A549 treated with dexamethasone at 1 μM for 4 hours (cell line): ENCODE measurements at places on chromosomes 7 and 10. TPM values are rescaled to one million over a fixed set of nuclear protein-coding genes. Genes with fewer than 3 reads are reported as not detected.

Gene SLIT1
- 0.02 to 0.10 TPM (median 0.06 TPM) in 5 replicates for total RNA-seq

Gene MMD2
- total RNA-seq, result not detected in 5 replicates

Gene HMX3
- not detected in 5 replicates for total RNA-seq

Gene PDK4
- total RNA-seq, result 23.4 to 37.9 TPM (median 29.4 TPM) in 5 replicates

Gene CALHM1
- not detected in 5 replicates for total RNA-seq

Gene MYL10
- not detected in 5 replicates for total RNA-seq

Gene HKDC1
- total RNA-seq, result 9.0 to 13.3 TPM (median 10.3 TPM) in 5 replicates

Gene OR13A1
- 0.04 to 0.05 TPM in 2 of 5 replicates, not detected in the others for total RNA-seq

Gene DNAJC9
- total RNA-seq, result 45.4 to 50.9 TPM (median 46.3 TPM) in 5 replicates

Gene CAMK1D
- 6.5 to 9.4 TPM (median 8.0 TPM) in 5 replicates for total RNA-seq

Gene ZNF786
- 5.0 to 6.9 TPM (median 6.5 TPM) in 5 replicates for total RNA-seq

Gene PIP
- 0.19 to 0.32 TPM (median 0.23 TPM) in 3 of 5 replicates, not detected in the others for total RNA-seq

Gene PRR15
- total RNA-seq, result 4.7 to 7.1 TPM (median 5.0 TPM) in 5 replicates

Gene MGAM2
- total RNA-seq, result 0.01 to 0.02 TPM in 2 of 5 replicates, not detected in the others

Gene TRPV6
- total RNA-seq, result not detected in 5 replicates

Gene TRIM50
- not detected in 5 replicates for total RNA-seq

Gene OR2A2
- not detected in 5 replicates for total RNA-seq

Gene KIF20B
- 12.0 to 18.7 TPM (median 15.6 TPM) in 5 replicates for total RNA-seq

Gene CNNM1
- 24.4 to 34.0 TPM (median 28.5 TPM) in 5 replicates for total RNA-seq

Gene SEPTIN7
- total RNA-seq, result 191 to 228 TPM (median 211 TPM) in 5 replicates

Gene NAT16
- 0.09 to 0.21 TPM (median 0.12 TPM) in 5 replicates for total RNA-seq

Gene CRYGN
- total RNA-seq, result not detected in 5 replicates

Gene MYOZ1
- total RNA-seq, result 0.05 to 0.16 TPM in 2 of 5 replicates, not detected in the others

Gene PRLHR
- 0.01 TPM in 1 of 5 replicates, not detected in the others for total RNA-seq
